ENCODE measurements at places on chromosomes 2 and 18.

DNA sequence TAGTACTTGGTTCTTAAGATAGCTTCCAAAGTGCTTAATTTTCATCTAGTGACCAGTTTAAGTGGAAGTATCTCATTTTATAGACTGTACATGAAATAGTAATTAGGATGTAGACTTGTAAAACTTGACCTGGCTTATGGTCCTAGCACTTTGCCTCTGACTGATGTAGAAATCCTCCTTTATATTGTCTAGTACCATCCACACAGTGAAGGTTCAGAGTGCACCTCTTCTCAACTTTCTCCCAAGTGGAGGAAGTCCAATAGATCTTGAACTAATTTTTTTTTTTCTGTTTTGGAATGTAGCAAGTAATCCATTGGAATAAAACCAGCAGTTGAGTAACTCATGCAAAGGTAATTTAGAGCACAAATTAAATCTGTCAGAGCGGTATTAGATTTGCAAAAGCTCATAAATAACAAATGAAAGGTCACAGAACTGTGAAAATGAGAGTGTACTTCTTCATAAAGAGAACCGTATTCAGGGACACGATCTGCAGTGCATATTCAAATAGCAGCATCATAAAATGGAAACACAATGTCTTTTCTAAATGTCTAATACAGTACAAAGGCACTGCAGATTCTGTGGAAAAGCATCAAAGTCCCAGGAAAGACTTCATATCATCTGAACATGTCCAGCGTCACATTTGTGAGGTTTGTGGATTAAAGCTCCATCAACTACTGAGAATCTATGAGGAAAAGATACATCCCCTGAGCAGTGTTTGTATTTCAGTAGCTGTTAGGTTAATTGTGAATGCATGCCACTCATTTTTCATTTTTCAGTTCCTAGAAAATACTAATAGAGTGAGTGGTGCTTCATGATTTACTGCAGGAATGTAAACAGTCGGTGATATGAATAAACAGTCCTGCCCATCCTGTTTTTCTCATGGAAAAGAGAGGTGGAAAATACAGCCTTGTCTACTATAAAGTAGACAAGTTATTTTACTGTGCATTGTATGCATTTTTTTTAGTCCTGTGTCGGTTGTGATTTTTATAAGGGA is 100.7 kb downstream of the LYPD6 start:
- no peak for DNase-seq

GRCh38 chr2:58063641-58064040 is 17.0 kb downstream of the VRK2 start:
- no peak for DNase-seq

DNA sequence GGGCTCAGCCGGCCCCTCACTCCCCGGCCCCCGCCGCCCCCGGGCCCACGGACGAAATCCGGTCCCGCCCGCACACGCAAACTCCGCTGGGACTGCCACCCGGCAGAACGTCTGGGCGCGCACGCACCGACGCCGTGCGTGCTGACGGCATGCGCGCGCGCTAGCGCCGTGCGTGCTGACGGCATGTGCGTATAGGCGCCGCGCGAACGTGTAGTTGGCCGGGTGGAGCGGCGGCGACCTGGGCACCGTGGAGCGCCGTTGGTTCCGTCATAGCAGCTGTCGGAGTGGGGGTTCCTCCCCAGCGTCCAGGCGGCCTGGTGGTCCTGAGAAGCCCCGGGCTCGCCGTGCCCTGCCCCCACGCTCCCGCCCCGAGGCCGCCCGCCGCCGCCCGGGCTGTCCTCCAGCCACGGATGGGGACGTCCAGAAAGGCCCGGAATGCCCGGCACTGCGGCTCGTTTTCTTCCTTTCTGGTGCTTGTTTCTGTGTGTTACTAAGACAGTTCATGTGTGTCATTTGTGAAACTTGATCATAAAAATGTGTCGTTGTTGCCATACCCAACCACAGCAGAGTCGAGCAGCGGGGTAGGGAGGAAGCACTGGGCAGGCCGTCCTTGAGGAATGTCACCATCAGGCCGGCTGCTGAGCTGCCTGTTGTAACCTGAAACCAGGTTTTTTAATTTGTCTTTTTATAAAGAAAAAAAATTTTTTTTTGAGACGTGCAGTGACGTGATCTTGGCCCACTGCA is at the start of gene TXNL4A:
Gene TXNL4A, minus strand, starts transcription at position 113 of the 744 bp plus-strand sequence. CDS start 171 bp downstream, outside the sequence.
- peak; percentile 75 for DNase-seq

GRCh38 chr2:97675430-97676113 is 6.1 kb downstream of the C2orf92 start:
- no peak for DNase-seq

- no peak for DNase-seq
Observed at GRCh38 chr18:74661691-74662090, 64.0 kb downstream of the ZNF407 start.

DNA sequence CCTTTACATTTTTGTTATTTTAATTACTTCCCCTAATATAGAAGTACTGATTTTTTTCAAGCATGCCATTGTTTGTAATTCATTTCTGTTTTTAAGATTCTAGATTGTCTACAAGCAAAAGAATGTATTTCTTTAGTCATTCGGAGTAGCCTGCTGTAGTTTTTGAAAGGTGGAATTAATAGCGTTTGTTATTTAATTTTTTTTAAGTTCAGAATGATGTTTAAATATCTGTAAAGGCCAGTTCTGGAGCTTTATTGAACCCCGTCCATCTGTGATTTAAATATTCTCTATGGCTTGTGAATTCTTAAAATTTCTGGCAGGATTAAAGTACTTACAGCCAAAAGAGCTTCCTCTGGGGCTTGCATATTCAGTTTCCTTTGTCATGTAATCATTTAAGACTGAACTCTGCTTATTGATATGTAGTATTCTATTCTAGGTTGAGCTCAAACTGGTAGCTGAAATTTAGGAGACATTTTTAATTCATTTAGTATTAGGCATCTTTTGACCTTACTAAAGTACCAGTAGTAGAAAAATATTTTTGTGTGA is 5.2 kb downstream of the TGIF1 start:
- no peak for DNase-seq
